Endothelial cell (in vitro differentiated cells): ENCODE measurements at places on chromosomes 2 and 18. TPM values are rescaled to one million over a fixed set of nuclear protein-coding genes. Genes with fewer than 3 reads are reported as not detected.

DNA sequence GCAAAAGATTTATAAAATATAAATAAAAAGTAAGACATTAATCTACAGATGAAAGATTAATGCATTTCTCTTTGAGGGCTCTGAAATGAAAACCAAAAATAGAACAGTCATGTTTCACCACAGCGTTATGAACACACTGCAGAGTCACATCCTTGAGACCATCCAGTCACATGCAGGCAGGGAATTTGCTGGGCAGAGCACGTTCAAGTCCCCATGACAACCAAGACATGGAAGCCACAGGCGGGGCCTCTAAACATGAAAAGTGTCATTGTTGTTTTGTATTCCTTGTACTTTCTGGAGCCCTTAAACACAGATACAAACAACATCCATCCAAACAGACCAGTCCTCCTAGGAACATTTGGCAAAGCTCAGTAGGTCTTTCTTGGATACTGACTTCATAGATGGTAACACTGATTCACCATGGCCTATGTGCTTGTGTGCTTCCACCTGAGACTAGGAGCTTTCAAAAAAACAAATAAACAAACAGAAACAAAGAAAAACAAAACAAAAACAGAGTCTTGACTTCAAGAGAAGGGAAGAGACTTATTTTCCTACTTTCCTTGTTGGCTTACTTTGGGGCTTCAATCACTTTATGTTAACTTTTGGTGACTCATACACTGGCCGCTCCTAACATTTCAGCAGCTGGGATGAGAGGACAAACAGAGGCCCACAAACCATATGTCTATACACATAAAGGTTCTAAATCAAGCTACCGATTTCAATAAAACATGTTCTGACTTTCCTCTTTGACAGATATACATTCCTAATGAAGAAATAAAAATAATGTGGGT, 99.5 kb upstream of the CCDC85A start:
- H3K4me3 ChIP-seq, result no peak overlapping the region
- peaks cover 4% of the 10 kb centered on the region for H3K4me1 ChIP-seq
- H3K36me3 ChIP-seq, result no peaks in the 10 kb centered on the region
- peaks cover 2% of the 10 kb centered on the region for H3K27me3 ChIP-seq

GRCh38 chr2:239312741-239313667, 87.8 kb downstream of the HDAC4 start:
- H3K27me3 ChIP-seq, result peaks cover 4% of the 10 kb centered on the region
- H3K36me3 ChIP-seq, result peaks cover 11% of the 10 kb centered on the region
- no peak for DNase-seq
- H3K4me1 ChIP-seq, result peaks cover 18% of the 10 kb centered on the region
- H3K4me3 ChIP-seq, result no peak overlapping the region
- no peak overlapping the region for H3K27ac ChIP-seq

DNA sequence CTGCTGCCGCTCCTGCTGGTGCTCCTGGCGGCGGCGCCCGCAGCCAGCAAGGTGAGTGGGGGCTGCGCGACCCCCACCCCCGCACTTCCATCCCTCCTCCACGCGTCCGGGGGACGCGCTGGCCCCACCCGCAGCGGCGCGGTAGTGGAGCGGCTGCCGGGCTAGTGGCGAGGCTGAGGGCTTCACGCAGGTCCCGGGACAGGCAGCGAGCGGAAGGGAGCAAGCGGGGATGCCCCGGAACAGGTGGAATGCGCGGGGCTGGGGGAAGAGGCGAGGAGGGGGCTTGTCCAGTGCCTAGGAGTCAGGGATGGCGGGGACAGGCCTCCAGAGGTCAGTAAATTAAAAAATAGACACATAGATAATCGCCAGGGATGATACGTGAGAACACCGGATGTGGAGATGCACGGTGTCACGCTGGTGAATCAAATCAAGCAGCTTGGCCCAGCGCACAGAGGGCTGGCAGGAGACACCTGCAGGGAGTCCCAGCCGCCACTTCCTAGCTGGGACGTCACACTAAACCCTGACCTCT, 403 bp downstream of the COL4A3 start:
- DNase-seq, result peak; percentile 9
- peaks cover 6% of the 10 kb centered on the region for H3K4me1 ChIP-seq
- peak overlapping the region; percentile 61 for H3K4me3 ChIP-seq
- H3K27me3 ChIP-seq, result peaks cover 17% of the 10 kb centered on the region
- no peaks in the 10 kb centered on the region for H3K36me3 ChIP-seq
- no peak overlapping the region for H3K27ac ChIP-seq

GRCh38 chr2:119223521-119224390, at the start of gene STEAP3:
TSS of gene STEAP3 (plus strand) at chr2:119223834. CDS start at chr2:119231013, 7,179 bp downstream.
- no peak within 1 kb of the TSS for H3K27ac ChIP-seq
- H3K27me3 ChIP-seq, result peaks cover 4% of the 10 kb centered on the region
- peaks cover 37% of the 10 kb centered on the region for H3K4me1 ChIP-seq
- no peaks in the 10 kb centered on the region for H3K36me3 ChIP-seq

GRCh38 chr2:237497838-237498186, 10.8 kb downstream of the MLPH start:
- DNase-seq, result no peak
- H3K27ac ChIP-seq, result no peak overlapping the region
- no peaks in the 10 kb centered on the region for H3K36me3 ChIP-seq
- H3K4me3 ChIP-seq, result no peak overlapping the region
- H3K27me3 ChIP-seq, result peaks cover 2% of the 10 kb centered on the region
- peaks cover 21% of the 10 kb centered on the region for H3K4me1 ChIP-seq

DNA sequence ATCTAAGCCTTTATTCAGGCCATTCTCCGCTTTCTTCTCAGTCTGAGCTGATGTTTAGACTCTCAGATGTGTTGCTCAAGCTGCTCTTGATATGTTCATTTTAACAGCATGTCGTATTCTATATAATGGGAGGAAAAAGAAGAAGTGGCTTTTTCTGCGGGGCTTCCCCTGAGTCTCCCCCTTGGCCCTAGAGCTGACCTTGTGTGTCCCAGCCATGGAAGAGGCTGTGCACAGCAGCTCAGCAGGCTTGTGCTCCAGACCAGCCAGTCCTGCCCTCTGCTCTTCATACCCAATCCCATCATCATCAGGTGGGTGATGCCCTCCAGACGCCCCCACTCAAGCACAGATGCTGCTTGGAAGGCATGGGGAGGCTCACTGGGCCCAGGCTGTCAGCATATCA, 155.1 kb upstream of the CELF4 start:
- H3K4me3 ChIP-seq, result no peak overlapping the region
- no peaks in the 10 kb centered on the region for H3K36me3 ChIP-seq
- H3K27ac ChIP-seq, result no peak overlapping the region
- no peak for DNase-seq
- no peaks in the 10 kb centered on the region for H3K27me3 ChIP-seq
- no peaks in the 10 kb centered on the region for H3K4me1 ChIP-seq

- no peak overlapping the region for H3K27ac ChIP-seq
- no peaks in the 10 kb centered on the region for H3K36me3 ChIP-seq
- no peak overlapping the region for H3K4me3 ChIP-seq
- DNase-seq, result no peak
- H3K4me1 ChIP-seq, result peaks cover 5% of the 10 kb centered on the region
Measured at GRCh38 chr2:25098670-25099486, 57.0 kb downstream of the EFR3B start.

DNA sequence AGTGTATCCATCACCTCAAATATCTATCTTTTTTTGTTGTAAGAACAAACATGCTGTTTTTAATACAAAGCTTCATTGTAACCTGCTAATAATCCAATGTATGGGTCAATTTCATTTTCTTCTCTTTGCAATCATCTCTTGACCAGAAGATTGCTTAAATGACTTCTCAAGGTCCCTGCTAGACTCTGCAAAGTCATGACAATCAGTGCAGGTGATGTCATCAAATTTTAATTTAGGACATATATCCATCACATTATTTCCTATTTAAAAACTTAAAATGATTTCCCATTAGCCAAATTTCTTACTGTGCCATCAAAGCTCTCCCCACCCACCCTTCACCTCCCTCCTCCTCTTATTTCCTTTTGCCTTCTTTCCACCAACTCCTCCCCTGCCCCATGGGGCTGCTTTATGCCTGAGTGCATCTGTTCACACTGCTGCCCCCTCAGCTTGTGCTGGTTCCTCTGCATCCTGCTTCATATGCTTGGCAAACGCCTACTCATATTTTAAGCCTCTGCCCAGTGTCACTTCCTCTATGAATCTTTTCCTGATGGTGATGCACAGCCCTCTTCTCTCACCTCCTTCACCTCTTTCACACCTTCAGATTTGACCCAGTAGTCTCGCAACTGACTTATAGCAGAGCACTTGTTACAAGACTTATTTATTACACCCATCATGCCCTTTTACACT, 20.3 kb downstream of the PLEK start:
- H3K4me1 ChIP-seq, result no peaks in the 10 kb centered on the region
- H3K27me3 ChIP-seq, result peaks cover 1% of the 10 kb centered on the region

DNA sequence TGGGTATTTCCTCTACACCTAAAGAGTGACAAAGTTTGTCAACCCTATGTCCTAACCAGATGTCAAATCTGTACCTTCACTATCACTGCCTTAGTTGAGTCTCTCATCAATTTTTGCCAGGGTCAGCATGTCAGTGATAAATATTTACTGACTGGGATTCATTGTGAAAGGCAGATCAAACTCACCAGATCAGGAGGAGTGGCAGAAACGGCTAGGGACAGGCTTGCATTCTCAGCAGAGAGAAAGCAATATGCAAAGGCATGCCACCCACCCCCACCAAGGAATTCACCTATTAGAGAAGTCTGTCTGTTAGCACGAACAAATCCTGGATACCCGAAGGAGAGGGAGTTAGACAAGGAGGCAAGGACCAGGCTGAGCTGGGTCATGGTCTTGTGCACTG, 62.6 kb downstream of the PTPN2 start:
- peaks cover 8% of the 10 kb centered on the region for H3K36me3 ChIP-seq
- H3K27me3 ChIP-seq, result no peaks in the 10 kb centered on the region
- H3K4me1 ChIP-seq, result no peaks in the 10 kb centered on the region

DNA sequence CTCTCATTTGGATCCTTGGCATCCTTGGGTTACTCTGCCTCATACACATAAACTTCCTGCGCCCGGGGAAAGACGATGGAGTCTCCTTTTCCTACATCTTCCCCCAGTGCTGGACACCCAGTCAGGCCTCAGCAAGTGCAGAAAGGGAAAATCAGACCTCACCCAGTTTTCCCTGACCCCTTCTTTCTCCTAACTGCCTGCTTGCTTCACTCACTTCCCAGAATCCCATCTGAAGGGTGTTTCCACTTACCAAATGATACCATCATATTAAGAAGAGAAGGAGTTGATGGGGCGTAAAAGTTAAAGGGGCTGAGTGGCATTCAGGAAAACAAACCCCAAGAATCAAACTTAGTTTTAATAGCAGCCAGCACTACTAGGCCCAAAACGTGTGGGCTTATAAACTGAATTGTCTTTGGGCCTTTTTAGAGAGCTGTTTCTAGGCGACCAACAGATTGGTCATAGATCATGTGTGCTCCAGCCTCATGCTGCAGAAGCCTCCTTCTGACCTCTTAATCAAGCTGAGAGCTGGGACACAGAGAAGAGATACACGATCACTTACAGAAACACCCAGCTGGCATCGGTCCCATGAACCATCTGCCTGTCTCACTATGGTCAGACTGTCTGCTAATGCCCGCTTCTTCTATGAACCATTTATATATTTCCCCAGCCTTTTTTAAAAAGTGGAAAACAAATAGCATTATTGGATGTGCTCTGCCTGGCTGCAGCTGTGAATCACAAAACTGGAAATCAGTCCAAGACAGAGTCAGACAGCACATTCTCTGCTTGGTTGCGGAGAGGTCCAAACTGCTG, 165.7 kb upstream of the SLC14A2 start:
- H3K4me1 ChIP-seq, result no peaks in the 10 kb centered on the region
- no peak overlapping the region for H3K27ac ChIP-seq

DNA sequence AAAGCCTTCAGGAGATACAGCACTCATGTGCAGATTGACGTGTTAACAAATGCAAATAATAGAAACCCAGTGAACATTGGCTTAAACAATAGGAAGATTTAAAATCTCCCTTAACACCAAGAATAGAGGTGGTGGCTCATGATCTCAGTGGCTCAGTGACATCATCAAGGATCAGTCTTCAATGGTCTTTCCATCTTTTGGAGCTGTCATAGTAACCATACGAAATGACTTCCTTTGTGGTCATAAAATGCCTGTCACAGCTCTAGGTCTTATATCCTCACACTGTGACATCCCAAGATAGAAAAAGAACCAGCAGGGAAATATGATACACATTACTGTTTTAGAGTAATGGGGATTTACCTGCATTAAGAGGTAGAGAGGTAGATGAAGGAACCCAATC, 59.6 kb upstream of the ACKR3 start:
- H3K36me3 ChIP-seq, result peaks cover 10% of the 10 kb centered on the region
- no peak for DNase-seq
- H3K27me3 ChIP-seq, result peaks cover 5% of the 10 kb centered on the region

- H3K4me3 ChIP-seq, result no peak overlapping the region
- no peaks in the 10 kb centered on the region for H3K4me1 ChIP-seq
- H3K27ac ChIP-seq, result no peak overlapping the region
- H3K36me3 ChIP-seq, result peaks cover 8% of the 10 kb centered on the region
Measured at GRCh38 chr2:10520154-10520553, 72.0 kb upstream of the ODC1 start.

The VSNL1 gene
- 19.6 TPM for total RNA-seq

The POMC gene
- total RNA-seq, result 0.64 TPM

The PMS1 gene
- 36.0 TPM for total RNA-seq

The MEMO1 gene
- 59.6 TPM for total RNA-seq

The ELOA2 gene
- not detected for total RNA-seq
